CD4-positive, CD25-positive, alpha-beta regulatory T cell (primary cell): ENCODE measurements at places on chromosomes 1 and 21.
A peak's percentile ranks its signal among the peaks of the same experiment; 100 is the strongest.

DNA sequence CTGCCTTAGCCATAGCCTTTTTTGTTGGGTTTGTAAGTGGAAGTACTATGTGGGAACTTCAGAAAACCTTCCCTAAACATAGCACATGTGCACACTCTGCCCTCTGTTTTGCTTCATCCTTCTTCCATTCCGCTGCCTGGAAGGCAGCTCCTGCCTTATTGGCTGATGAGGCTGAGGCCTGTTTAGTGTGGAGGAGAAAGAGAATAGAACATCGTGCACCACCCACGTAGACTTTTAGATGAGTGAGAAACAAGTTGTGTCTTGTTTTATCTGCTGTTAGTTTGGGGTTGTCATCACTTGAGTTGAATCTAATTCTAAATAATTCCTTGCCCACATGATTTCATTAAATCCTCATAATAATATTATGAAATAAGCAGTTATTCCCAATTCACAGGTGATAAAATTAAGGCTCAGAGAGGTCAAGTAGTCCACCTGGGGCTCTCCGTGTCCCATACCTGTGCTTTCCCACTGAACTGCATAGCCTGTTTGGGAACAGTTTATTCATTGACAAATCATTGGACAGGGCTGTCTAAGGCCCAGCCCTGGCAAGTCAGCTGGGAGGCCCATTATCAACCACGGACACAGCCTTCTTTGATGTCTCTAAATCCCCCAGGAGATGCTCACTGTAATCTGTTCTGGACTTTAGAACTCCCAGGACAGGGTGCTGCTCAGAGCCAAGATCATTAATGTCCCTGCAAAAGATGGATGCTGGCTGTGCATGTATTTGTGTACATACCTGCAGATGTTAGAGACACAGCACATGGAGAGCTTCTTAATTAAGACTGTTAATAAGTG, 93.0 kb downstream of the ABCA4 start:
- DNase-seq: no peak

DNA sequence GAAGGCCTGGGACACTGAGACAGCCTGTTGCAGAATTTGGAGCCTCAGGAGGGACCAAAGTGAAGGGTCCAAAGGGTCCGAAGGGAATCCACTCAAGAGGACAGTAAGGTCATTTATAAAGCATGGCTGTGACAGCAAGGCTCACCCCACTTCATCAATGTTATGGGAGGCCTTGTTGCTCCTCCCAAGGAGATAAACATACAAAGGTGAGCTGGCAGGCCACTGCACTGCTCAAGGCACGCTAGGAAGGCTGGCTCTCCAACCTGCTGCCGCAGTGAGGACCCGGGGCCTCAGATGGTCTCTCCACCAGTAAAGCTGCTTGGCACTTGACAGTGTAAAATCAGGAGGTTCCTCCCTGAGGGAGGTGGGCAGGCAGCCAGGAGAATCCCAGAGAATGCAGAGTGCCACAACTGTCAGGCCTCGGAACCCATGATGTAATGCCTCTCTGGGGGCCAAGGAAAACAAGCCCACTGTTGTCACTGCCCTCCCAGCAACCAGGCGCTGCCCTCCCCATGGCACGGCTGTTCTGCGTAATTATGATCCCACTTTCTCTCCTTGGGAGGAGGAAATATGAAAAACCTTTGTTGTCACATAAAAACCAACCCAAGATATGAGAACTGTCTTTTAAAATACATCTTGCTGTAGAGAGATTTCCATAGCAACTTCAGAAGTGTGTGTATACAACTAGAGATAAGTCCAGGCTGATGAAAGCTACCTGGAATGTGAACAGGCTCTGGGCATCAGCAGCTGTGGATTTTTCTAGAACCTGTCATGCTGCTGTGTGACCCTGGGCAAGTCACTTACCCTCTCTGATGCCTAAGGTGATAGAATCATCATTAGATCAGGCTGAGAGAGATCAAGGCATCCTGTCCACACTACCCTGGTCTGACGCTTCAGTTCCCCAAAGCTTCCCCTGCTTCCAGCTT, 102.5 kb downstream of the KCNN3 start:
- DNase-seq: no peak

DNA sequence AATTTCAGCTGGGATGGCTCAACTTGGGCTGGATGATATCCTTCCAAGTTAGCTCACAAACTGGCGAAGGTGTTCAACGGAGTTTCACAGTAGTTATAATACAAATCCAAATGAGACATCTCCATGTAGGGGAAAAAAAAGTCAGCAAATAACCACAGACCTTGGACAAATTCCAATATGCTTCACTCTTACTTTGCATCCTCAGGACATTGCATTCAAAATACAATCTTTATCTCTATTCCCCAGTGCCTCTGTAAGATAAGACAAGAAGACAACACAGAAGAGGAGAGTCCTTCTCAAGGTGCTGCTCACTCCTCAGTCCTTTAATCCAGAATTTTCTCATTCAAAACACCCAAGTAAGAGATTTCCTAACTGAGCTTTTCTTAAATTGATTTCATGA, 1797.7 kb downstream of the MRPL39 start:
- no peak for DNase-seq

DNA sequence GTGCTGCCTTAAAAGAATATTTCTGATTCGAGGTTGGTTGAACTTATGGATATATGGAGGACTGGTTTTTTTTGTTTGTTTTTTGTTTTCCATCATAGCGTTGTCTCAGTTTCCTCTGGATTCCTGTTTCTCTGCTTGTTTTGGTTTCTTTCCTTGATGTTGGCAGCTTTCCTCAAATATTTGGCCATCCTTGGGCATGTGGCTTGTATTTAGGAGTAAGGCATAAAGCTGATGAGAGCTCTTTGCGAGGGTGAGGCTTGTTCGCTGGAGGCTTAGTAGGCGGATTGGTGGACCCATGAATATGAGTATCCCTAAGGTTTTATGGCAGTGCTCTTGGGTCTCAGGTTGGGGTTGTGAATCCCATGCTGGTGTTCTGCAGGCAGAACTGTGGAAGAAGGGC, 22.9 kb downstream of the DYRK1A start:
- DNase-seq: no peak

DNA sequence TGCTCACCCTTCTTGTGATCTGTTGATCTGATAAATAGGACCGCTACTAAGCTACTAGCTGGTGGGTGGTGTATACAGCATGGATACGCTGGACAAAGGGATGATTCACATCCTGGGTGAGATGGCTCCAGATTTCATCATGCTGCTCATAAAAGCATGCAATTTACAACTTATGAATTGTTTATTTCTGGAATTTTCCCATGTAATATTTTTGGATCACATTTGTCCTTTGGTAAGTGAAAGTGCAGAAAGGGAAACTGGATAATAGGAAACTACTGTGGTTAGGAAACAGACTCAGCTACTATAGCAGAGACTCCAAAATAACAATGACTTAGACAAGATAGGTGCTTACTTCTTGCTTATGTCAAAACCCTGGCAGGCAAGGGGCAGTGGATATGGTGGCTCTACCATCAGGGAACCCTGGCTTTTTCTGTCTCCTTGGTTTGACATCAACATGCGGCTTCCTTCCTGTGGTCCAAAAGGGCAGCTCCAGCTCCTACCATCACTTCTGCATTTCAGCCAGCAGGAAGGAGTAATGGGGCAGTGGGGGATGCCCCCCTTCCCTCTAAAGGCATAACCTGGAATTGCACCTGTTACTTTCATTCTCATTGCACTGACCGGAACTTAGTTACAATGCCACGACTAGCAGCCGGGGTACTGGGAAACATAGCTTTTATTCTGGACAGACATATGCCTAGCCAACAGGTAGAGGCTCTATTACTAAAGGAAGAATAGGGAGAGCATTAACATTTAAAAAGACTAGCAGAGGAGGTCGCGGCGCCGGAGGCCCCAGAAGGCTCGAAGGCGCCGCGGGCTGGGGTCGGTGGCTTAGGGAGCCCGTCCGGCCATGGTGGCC, 13.8 kb upstream of the AK2 start:
- DNase-seq: no peak

GRCh38 chr1:22021061-22021460, 19.6 kb downstream of the CELA3A start:
- no peak for DNase-seq

DNA sequence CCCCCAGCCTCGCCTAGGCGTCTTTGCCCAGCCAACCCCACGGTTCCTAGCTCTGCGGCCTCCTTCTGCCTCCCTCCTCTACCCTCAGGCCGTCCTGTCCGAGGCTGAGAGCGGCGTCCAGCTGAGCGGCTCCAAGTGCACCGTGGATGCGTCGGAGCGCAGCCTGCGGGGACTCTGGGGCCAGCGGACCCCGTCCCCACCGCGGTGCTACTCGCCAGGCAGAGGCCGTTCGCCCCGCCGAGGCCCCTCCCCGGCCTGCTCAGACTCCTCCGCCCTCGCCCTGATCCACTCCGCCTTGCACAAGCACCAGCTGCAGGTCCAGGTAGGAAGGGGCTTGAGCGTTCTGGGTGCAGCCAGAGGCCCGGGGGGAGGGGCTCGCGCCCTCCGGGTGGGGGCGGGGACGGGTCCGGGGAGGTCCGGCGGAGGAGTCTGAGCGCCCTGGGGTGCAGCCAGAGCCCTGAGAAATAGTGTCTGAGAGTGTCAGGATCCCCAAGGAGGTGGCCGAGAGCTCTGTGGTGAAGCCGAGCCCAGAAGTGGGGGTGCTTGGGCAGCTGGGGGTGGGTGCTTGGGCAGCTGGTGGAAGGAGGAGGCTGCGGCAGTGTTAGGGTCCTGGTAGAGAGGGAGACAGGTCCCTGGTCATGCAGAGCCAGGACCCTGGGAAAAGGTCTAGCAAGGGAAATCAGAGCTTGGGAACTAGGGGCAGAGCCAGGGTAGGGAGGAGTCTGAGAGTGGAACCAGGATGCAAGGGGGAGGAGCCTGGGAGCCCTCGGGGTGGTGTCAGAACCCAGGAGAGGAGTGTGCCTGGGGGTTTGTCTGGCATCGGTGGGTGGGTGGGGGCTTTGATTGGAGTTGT, 3.2 kb upstream of the NBPF3 start:
- DNase-seq: no peak

GRCh38 chr21:28240586-28240985, 752.1 kb downstream of the LTN1 start:
- DNase-seq: no peak

GRCh38 chr1:56098946-56099345, 480.4 kb downstream of the PLPP3 start:
- DNase-seq: no peak

- DNase-seq: no peak
Measured at GRCh38 chr1:113630340-113631327, 128.7 kb downstream of the PHTF1 start.

GRCh38 chr1:155978325-155978972, at the start of gene ARHGEF2:
Gene ARHGEF2 (minus strand): TSS chr1:155978547. CDS start chr1:155978427, 120 bp downstream.
- DNase-seq: peak; percentile 70

GRCh38 chr1:117026361-117026760, 24.8 kb downstream of the CD101 start:
- DNase-seq: no peak

DNA sequence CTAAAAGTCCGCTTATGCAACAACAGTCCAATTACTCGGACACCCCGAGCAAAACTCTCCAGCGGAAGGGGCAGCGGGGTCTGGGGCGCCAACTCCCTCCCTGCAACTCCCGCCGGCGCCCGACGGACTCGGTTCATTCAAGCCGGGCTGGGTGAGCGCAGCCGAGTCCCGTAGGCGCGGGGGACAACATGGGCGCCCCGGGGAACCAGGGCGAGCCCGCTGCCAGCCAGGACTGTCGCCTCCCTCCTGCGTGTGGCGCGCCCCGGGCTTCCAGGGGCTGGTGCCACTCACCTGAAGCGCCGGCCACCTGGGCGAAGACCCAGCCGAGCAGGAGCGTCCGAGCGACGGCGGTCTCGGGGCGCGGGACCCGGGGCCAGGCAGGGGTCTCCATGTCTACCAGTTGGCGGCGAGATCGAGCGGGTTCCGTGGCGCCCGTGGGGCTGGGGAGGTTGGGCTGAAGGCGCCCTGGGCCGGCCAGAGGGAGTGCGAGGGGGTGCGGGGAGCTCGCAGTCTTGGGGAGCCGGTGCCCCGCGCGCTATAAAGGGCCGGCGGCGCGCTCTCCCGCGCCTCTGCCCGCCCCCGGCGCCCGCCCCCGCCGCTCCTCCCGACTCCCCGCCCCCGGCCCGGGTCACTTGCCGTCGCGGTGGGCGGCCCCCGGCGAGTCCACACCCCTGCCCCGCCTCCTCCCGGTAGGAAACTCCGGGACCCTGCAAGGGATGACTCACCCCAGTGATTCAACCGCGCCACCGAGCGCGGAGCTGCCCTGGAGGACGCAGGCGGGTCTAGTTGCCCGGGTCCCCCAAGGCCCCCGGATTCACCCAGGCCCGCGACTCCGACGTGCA, at the start of gene F3:
Gene F3 (minus strand): TSS at position 514 of the 842 bp plus-strand sequence. CDS start 123 bp downstream, at position 391.
- no peak for DNase-seq

GRCh38 chr1:203153989-203154821, 21.4 kb downstream of the MYBPH start:
- no peak for DNase-seq

DNA sequence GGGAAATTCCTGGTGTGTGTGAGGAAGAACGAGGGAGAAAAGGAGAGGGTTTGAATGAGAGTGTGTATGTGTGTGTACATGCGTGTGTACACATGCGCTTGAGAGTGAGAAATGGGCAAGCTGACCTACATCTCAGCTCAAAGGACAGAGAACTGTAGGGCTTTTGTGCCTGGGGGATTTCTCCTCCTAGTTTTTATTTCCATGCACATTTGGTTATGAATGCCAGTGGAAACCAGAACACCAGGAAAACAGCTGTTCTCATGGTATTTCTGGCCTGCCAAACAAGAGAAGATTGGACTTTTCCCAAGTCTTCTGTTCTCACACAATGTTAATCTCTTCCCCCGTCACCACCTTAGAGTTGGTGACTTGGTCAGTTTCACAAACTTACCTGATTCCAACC, 45.2 kb downstream of the SLC44A3 start:
- no peak for DNase-seq

DNA sequence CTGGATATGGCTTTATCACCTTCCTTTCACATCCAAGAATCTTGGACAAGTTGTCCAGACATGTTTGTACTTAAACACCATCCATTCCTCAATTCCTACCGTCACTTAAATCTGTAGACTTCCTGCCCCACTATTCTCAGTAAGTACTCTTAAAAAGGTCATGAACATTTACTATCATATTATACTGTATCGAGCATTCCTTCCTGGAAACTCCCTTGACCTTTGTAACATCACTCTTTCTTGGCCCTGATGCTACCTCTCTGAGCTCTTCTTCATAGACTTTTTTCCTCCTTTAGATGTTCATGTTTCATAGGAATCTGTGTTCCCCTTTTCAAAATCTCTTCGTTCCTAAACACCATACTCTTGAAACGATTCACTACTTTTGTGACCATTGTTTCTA, 15.5 kb downstream of the BLZF1 start:
- DNase-seq: no peak

DNA sequence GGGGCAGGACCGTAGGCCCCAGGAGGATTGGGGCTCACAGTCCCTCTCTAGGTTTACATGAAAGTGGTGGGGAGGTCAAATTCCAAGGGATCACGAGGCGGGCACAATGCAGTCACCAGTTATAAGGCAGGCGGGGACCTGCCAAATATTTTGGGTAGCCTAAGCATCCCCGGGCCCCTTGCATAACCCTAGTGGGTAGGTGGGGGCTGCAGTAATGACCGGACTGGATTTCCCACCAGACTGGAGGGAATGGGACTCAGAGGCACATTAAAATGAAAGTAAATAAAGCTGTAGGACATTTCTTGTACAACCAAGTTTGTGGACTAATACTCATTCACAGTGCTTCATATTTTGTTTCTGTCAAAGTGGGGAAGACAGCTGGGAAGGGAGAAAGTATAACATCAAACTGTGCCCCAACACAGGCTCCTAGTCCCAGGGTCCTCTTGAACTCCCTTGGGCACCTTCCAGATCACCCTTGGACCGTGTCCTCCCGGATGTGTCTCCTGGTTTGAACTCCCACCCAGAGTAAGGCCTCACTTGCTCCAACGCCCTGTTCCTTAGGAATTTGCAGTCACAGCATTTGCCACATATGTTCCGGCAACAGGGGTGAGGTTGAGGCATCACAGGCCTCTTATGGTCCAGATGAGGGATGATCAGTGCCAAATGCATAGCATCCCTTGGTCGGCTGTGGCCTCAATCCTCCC, 28.4 kb upstream of the KIAA0040 start:
- DNase-seq: no peak
